ENCODE measurements at places on chromosomes 3 and 15. TPM values are rescaled to one million over a fixed set of nuclear protein-coding genes. Genes with fewer than 3 reads are reported as not detected.

Gene TMEM207
- not detected for polyA plus RNA-seq

Gene GOLGA8R
- polyA plus RNA-seq, result 0.06 TPM

Gene SLC22A13
- not detected for polyA plus RNA-seq

Gene GP9
- 4.3 TPM for polyA plus RNA-seq

Gene GOLGA6L4
- polyA plus RNA-seq, result not detected

Gene CLDN16
- polyA plus RNA-seq, result not detected

Gene NANOGP8
- polyA plus RNA-seq, result not detected
